ENCODE measurements at places on chromosomes 6 and 20.

- DNase-seq, result no peak
Measured at GRCh38 chr6:154653385-154653784, 79.8 kb upstream of the SCAF8 start.

GRCh38 chr20:62663145-62664018, 21.1 kb downstream of the SLCO4A1 start:
- DNase-seq, result no peak

GRCh38 chr6:105069821-105070445, 109.9 kb downstream of the POPDC3 start:
- no peak for DNase-seq

GRCh38 chr6:56913285-56914074, 41.4 kb upstream of the BEND6 start:
- DNase-seq, result no peak

DNA sequence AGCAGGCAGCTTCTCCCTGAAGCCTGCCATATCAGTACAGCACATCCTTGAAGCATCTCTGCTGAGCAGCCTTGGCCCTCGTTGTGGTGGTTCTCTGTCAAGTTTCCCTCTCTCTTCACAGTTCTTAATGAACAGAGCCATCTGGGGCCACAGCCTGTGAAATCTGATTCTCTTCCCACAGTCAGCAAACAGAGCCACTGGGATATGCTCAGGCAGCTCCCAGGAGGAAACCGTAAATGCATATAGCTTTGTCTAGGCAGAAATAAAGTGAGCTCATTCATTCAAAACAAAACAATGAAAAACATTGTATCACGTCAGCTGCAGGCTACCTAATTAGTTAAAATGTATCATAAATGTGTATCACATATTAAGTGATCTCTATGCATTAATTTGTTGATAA, 80.3 kb downstream of the TBC1D7 start:
- no peak for DNase-seq

GRCh38 chr6:10278746-10279145, 136.1 kb downstream of the TFAP2A start:
- no peak for DNase-seq

- DNase-seq, result no peak
Measured at GRCh38 chr20:48455651-48456365, 372.0 kb downstream of the PREX1 start.

DNA sequence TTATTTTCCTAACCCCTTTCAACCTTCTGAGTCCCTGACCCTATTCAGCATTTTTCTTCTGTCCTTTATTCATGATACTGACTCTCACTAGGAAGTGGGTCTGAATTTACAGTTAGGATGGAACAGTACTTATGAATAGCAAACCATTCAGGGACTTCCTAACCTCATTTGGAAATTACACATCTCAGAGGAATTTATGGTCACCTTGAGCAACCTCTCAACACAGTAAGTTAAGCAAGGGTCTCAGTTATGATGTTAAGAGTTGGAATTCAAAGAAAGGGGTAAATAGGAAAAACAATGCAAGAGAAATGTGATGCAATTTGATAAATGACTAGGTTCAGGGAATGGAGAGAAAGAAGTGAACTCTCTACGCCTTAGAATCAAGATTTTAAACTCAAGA, 97.3 kb downstream of the GPR6 start:
- DNase-seq, result no peak

GRCh38 chr20:64065974-64066343, 3.0 kb downstream of the TCEA2 start:
- no peak for DNase-seq

DNA sequence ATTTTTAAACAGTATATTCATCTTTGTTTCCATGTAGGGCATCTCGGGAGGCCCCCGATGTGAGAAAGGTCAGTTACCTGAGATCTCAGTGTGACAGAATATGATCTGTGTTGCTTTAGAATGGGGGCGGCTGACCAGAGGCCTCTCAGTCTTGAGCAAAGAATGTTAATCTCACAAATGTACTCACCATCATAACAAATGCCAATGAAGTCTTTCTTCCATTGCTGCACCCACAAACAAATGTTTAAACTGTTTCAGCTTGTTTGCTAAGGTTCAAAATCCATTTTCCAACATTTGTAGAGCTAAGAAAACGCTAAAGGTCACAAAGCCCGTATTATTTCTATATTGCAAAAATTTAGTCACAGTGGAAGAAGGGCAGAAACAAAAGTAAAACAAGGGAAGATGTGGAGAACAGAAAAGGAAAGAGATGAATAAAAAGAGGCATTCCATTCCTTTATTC, 31.8 kb downstream of the ELOVL2 start:
- no peak for DNase-seq

GRCh38 chr20:58044931-58045555, 183.4 kb downstream of the ANKRD60 start:
- DNase-seq, result no peak

DNA sequence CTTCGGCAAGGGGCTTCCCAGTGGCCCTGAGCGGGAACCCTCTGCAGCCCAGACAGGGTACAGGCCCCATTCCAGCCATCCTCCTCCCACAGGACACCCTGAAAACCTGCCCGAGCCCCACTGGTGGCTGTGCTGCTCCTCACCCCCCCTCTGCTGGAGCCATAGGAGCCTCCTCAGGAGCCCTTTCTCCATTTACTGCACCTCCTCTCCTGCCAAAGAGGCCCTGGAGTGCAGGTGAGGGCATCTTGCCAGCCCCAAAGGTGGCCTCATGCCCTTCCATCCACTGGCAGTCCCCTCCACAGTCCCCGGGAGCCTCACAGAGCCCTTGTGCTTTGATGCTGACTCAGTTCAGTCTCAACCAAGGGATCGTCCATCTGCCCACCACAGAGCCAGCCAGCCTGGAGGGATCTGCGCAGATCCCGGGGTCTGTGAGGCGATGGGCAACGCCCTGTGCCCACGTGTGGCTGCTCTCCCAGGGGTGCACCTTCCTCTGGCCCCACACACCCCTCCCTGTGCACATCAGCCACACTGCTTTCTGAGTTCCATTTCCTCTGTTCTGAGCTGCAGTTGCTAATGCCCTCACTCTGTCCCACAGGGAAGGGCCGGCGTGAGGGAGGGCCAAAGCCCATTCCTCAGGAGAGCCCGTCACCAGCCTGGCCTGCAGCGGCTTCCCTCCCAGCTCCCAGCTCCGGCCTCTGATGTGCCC, 228.5 kb downstream of the DLL1 start:
- no peak for DNase-seq

DNA sequence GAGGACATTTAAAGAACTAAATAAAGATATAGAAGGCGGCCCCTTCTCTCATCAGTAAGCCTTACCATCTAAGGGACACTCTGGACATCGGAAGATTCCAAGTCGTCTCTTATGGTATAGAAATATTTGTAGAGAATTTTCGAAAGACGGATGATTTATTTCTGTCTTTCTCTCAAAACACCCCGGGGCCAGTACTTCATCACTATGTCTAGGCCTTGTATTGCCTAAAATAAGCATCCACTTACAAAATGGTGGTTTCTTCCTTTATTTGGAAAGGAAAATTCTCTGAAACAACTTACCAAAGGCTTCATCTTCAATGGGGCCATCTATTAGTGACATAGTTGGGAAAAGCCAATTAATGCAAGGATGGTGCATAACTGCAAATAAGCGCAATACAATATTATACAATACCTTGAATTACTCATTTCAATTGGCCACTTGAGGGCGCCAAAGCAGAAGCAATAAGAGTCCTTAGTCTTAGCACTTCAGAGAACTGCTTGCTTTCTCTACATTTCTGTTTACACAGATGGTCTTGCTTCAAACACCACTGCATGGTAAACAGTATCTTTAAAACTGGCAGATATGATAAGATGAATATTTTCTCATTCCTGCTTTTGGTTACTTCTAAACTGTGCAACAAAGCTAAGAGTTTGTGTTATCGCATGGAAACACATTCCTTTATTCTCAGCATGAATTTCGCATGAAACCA, 113.2 kb downstream of the VIP start:
- DNase-seq, result peak; percentile 54

- DNase-seq, result no peak
Measured at GRCh38 chr6:19880066-19880465, 42.9 kb downstream of the ID4 start.

GRCh38 chr6:12313306-12313991, 23.3 kb downstream of the EDN1 start:
- no peak for DNase-seq

DNA sequence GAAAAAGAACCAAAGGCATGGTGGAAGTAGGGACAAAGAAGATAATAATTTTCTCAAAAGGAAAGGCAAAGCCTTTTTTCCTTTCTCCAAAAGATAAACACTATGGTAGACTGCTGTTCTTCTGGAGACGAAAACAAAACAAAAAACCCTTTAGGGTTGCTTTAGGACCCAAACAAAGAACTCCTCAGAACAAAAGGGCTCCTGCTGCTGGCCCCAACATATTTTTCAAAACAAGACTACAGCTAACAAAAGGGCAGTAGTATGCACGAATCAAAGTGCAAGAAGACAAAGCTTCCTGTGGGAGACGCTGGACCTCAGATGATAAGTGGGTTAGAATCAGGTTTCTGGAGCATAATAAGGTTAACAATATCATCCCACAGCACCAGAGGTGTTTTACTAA, 15.8 kb downstream of the NCOA5 start:
- no peak for DNase-seq
